NCI-H187 (cell line): ENCODE measurements at places on chromosomes 2 and 18.

GRCh38 chr2:100272841-100273329 lies 49.4 kb downstream of the LONRF2 start:
- DNase-seq, result no peak

GRCh38 chr2:12270876-12271588 lies 445.7 kb upstream of the TRIB2 start:
- DNase-seq, result no peak

DNA sequence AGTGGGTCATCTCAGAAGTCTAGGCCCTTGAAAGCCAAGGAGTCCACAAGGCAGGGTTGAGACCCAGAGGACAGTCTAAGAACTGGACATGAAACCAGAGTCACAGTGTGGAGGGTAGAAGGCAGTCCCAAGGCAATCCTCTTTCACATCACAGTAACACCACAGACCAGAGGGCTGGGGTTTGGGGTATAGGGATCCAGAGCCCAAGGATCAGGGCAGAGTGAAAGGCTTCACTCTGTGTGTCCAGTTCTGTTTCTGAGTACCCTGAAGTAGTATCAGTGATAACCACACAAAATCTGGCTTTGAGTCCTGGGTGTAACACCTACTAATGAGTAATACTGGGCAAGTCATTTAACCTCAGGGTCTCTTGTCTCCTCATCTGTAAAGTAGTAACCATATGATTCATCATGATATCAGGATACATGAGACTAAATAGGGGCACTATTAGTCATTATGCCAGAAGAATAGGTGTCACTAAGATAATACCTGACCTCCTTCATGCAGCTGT lies 91.0 kb downstream of the ICA1L start:
- DNase-seq, result no peak

GRCh38 chr18:56844556-56844955 lies 193.4 kb downstream of the WDR7 start:
- no peak for DNase-seq

DNA sequence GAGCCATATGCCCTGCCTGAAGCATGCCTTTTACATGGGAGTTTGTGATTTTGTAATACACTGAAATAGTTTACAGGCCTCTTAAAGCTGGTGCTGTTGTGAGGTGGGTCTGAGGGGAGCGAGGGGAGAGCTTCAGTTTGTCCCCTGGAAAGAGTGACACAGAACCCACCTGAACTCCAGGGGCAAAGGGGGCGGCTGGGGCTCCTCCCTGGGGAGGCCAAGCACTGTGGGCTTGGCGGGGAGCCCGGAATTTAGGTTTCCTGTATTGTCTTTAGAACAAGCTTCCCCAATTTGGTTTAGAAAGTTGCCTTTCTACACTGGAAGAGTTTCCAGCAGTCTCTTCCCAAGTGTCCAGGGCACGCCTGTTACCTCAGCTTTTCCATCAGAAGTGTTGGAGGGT lies 75.7 kb downstream of the VAPA start:
- no peak for DNase-seq

- no peak for DNase-seq
Measured at GRCh38 chr2:229195346-229195947, 75.6 kb downstream of the PID1 start.

- DNase-seq, result no peak
Measured at GRCh38 chr2:54109848-54110247, 5.6 kb upstream of the ACYP2 start.

DNA sequence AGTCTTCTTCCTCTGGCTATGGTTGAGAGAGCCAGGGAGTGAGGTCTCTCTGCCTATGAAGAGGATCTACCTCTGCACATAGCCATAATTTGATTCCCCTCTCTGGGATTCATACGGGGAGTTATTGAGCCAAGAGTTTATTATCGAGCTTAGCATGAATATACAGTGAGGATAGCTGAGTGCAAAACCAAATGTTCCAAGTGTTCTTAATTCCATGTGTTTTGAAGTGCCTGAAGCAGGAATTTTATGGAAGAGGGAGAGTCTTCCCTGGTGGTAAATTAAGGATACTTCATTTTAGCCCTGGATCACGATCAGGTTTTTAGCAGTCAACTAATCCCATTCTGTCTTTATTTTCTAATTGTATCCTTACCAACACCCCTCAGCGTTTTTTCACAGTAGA lies 270.6 kb downstream of the C1D start:
- no peak for DNase-seq

GRCh38 chr18:6374340-6374739 lies 40.4 kb downstream of the L3MBTL4 start:
- no peak for DNase-seq

DNA sequence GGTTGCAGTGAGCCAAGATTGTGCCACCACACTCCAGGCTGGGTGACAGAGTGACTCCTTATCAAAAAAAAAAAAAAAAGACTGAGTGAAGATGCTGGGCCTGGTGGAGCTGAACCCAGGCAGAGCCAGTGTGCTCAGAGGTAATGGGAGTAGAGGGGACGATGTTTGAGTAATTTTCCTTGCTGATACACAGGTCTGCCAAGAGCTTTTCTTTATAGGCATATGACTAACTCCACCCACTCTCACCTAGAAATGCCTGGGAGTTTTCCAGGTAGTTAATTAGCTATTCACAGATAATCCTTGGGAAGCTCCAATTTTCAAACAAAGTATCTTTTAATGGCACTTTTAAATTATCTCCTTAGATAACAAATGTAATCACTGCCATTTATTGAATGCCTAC lies 33.4 kb upstream of the ACSL3 start:
- no peak for DNase-seq

DNA sequence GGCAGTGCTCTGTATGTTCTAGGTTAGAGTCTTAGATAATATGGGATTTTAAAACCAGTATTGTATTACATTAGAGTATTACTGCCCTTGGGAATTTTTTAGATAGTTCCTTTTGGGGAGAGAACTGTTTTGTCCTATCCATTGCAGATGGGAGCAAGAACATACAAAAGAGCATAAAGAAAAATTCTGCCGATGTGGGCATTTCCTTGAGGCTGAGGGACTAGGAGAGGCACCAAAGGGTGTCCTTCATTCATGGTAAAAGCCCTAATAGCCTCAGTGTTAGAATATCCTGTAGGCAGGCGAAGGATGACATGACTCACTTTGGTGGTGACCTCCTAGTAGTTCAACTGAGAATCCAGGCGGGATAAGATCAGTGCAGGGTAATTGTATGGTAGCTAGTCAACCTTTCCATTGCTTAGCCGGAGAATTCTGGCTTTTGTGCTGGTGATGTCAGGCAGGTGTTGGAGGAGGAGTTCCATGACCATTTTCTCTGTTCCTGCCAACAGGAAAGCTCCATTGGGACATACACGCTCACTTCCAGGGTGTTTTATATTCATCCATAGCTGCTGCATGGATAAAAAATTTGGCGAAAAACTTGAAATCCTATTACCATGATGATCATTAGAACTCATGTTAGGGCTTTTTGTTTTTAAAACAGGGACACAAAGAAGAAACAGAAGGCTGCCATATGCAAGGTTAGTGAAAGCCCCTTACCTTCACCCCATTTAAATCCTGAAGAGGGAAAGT lies 28.1 kb downstream of the EPAS1 start:
- DNase-seq, result no peak

DNA sequence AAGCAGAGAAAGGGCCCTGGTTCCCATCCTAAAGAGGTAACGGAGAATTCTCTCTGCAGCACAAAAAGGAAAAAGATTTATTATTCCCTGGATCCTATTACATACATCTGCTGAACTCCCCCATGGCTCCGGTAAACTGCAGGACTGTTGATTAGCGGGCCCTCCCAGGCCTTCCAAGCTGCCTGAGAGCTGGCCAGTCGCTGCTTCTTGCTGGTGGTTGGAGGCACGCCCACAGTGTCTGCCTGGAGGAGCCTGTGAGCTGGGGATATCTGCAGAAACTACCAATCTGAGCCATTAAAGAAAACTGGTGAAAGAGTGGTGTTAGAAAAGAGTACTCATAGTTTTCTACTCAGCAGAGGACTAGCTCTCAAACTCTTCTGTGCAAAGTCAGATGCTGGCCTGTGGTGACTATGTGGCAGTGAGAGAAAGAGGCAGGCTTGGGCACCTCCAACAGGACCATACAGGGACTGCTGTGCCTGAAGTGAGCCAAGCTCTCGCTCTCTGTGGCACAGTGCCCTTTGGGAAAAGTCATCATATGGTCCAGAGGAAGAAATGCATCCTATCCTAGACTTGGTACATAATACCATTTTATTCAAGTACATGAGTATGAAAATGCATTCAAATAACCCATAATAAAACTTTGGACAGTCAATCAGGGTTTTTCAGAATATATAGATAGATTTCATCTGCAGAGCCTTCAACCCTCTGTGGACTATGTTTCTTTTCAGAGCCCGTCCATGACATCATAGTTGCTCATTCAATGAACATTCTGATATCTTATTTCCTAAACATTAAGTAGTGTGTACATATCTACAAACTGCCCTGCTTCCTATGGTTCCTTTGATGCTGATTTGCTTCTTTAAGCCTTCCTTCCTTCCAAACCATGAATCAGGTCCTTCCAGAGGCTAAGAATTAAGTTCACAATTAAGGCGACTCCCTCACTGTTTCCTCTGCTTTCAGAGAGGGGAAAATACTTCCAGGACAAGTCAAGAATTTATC lies 242.0 kb upstream of the LYPD1 start:
- DNase-seq, result no peak

GRCh38 chr2:185245216-185245615 lies 493.4 kb upstream of the FSIP2 start:
- DNase-seq, result no peak
